Activated CD8-positive, alpha-beta memory T cell treated with anti-CD3 and anti-CD28 coated beads for 4 hours (primary cell): ENCODE measurements at places on chromosomes 1 and 21.

GRCh38 chr1:247456914-247457639 is 827 bp downstream of the OR2B11 start:
- DNase-seq = no peak

- DNase-seq = no peak
Observed at GRCh38 chr1:113141650-113142473, 68.9 kb downstream of the LRIG2 start.

- no peak for DNase-seq
Observed at GRCh38 chr1:240595476-240595875, 16.5 kb downstream of the GREM2 start.

DNA sequence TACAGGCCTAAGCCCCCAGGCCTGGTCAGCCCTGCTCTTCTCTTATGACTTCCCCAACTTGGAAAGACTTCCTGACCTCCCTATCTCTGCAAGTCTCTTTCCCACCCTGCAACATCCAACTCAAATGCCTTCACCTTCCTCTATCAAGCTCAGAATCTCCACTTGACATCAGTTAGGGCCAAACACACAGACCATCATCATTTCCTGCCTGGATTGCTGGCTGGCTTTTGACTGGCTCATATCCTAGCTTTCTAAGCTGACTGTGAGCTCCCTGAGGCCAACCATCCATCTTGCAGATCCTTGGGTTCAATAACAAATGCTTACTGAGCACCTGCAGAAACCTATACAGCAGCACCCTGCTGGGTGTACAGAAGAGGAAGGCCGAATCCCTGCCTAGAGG is 137.3 kb upstream of the EDN2 start:
- no peak for DNase-seq

DNA sequence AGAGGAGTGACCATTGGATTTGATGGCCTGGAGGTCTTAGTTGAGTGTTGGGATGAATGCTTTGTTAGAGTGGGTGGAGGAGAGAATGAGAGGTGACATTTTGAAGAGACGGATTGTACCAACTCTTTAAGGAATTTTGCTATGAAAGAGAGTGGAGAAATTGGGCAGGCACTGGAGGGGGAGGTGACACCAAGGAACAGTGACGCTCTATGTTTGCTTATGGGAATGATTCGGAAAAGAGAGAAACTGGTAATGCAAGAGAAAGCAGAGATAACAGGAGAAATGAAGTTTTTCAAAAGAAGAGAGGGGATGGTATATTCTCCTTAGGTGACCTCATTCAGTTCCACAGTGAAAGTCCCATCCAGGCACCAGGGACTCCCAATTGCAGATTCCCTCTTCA is 24.5 kb upstream of the PADI2 start:
- no peak for DNase-seq

- no peak for DNase-seq
Observed at GRCh38 chr1:209657140-209657879, 5.1 kb upstream of the LAMB3 start.

DNA sequence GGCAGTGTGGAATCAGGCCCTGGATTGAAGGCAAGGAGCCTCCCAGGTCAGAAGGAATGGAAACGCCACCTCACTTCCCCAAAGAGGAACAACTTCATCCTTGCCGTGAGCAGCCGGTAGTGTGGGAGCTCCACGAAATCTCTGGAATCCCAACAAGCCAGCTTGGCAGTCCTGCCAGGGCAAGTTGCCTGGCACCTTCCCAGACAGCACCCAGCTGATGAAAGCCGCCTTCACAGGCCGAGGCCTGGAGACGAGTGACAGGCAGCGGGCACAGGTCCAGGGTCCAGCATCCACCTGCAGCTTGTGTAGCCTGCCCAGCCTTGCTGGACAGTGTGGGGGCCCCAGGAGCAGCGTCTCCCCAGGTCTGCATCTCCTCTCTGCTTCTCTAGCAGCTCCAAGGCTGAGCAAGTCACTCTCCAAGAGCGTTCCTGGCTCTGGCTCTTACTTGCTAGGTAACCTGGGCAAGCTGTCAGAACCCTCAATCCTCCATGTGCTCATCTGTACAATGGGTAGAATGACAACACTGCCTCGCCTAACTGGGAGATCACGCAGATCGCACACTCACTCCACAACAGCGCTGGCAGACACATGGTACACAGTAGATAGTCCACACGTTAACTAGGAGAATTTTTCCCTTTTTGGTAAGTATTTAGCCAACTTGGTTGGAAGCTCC is 43.0 kb downstream of the ACOT7 start:
- DNase-seq = no peak

DNA sequence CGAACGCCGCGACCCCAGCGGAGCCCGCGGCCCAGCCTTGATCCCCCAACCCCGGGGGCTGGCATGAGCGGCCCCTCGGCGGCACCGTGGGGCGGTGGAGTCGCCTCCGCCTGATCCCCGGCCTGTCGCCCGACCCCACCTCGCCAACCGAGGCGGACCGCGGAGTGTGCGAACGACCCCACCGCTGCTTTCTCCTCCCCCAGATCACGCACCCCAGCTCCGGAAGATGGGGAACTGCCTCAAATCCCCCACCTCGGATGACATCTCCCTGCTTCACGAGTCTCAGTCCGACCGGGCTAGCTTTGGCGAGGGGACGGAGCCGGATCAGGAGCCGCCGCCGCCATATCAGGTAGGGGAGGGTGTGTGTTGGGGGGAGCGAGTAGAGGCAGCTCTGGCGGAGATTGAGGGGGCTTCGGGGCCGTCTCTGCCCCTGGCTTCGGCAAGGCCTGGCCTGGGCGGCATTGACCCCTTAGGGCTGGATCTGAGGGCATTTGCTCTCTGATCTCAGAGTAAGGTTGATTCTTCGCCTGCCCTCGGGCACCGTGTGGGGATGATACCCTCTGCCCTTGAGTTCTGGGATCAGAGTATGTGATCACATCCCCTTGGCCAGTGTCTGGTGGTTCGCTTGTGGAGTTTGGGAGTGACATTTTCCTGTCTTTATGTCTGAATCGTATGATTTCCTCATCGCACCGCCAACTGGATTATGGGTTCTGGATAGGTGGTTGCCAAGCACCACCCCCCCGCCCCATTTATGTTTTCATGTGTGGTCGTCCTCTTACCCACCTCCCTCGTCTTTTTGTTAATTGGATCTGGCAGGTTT is 668 bp downstream of the RNF11 start:
- DNase-seq = no peak

DNA sequence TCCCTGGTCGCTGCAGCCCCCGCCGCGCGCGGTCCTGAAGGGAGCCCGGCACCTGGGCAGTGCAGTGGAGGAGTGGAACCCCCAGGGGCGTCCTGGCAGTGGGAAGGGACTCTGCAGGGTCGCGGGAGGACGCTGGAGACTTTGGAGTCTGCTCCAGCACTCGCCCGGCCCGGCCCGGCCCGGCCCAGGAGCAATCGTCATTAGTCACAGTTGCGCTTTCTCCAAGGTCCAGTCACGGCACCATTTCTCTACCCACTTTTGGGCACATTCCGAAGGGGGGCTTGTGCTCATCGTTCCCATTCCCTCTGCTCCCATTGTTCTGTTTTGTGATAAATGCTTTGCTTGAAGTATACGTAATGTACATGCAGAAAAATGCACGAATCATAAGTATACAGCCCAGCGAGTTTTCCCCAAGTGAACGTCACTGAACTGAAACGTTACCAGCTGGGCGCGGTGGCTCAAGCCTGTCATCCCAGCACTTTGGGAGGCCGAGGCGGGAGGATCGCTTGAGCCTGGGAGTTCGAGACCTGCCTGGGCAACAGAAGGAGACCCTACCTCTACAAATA is 999 bp downstream of the THAP3 start:
- DNase-seq = no peak

DNA sequence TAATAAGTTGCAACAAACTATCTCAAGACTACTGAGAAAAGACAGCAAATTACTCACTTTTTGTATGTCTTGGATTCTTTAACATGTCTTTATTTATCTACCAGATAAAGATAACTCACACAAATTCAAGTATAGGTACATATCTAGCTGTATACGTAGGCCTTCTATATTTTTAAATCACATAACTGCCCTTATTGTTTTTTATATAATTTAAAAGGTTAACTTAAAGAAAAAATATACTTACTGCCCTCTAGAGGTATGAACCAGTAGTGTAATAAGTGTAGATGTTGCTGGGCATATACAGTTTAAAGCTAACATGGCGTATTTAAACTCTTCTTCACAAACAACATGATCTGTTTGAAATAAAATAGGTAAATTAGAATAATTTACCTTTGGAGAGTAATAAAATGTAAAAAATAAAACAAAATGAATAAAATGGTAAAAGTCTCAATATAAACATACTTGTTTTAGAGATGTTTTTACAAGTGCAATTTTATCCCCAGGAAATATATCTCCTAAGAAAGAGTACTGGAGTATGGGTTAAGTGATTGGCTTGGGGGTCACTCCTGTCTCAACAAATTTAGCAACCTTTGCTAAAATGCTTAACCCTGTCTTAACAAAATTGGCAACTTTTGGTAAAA is 235.2 kb downstream of the KCNT2 start:
- DNase-seq = no peak

- no peak for DNase-seq
Observed at GRCh38 chr1:215001419-215002021, 81.0 kb upstream of the KCNK2 start.

DNA sequence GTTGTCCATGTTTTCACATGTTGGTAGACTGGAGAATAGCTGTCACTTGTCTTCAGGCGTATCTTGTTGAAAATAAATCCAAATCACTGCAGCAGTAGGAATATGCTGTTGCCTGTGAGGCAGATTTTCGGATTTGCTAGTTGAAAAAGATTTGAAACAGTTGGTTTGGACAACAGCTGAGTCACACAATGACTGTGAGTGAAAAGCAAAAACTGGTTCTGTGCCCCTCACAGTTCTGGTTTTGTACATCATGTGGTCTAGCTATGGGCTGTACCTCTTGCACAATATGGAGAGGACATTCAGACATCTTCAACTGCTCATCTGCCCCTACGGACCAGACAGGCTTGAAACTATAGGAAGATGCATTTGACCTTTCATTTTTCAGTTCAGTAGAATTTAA is 1.8 kb downstream of the ARF1 start:
- DNase-seq = no peak
